ENCODE measurements at places on chromosomes 4 and X.

GRCh38 chrX:30343206-30343605 is 34.0 kb upstream of the NR0B1 start:
- no peak for DNase-seq

DNA sequence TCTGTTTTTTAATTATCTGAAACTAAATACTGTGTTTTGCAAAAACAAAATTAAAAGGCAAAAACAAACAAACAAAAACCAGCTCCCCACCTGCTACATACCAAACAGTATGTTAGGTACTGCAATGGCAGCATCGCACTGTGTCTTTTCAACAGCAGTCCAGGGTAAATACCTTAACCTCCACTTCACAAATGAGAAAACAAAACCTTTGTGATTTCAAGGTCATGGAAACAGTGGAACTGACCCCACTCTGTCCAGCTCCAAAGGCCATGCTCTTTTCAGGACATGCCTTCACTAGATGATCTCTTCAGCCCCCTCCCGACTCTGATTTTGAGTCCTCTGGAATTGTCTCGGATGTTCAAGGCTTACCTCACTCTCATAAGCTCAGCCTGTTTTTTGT is 183.4 kb downstream of the CBR4 start:
- DNase-seq: no peak

- no peak for DNase-seq
These were observed 143.6 kb upstream of the GNPDA2 start for GRCh38 chr4:44869985-44870384.

DNA sequence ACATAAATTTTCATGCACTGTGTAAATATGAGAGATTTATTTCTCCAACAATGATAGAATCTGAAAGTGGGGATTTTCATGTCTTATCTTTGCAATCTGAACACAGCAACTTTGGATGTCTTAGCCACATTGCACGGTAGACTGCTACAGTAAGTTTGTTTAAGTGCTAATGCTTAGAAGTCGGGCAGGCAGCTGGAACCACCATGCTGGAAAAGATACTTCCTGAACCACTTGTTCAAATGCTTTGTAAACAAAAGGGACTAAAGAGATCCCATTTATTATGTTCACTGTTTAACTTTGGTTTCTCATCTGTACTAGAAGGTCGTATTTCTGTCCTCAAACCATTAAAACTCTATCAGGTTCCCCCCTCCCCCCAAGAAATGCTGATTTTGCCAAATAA is 555.9 kb upstream of the DIPK2B start:
- no peak for DNase-seq

GRCh38 chrX:71367396-71367795 is 1.2 kb downstream of the TAF1 start:
- no peak for DNase-seq

GRCh38 chrX:10654960-10655359 is 34.6 kb upstream of the MID1 start:
- no peak for DNase-seq

- no peak for DNase-seq
These were observed 26.5 kb upstream of the MANBA start for GRCh38 chr4:102787096-102787881.

DNA sequence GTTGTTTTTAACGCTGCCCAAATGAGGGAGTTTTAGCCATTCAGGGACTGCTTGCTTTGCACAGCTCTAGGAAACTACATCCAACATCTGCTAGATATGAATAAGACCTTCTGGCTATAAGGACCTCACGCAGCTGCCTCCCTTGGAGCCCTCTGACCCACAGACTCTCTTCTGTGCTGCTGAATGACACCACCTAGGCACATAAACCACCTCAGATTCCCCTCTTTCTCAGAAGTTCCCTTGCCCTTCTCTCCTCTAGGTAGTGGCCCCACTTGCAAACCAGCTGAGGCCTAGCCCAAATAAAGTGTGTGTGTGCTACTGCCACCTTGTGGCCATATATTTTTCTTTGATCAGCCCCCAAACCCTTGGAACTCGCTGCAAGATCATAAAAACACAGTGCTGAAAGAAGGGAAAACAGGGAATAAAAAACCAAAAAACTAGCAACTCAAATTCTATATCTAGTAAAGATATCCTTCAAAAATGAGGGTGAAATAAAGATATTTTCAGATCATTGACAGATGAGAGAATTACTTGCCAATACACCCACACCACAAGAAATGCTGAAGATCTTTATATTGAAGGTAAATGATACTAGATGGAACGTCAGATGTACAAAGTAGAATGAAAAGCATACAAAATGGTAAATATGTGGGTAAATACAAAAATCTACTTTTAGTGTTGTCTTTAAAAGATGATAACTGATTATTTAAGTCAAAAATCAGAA is 265.9 kb downstream of the ADAMTS3 start:
- peak; percentile 16 for DNase-seq

GRCh38 chrX:117305168-117305766 is 811.3 kb downstream of the KLHL13 start:
- no peak for DNase-seq

GRCh38 chrX:7965436-7965835 is 38.2 kb upstream of the PNPLA4 start:
- DNase-seq: no peak

- no peak for DNase-seq
These were observed 684.9 kb downstream of the TRAM1L1 start for GRCh38 chr4:116400480-116400879.

All from bone marrow (tissue), 2 donors.